HT1080 (cell line): ENCODE measurements at places on chromosomes 3 and 15. TPM values are rescaled to one million over a fixed set of nuclear protein-coding genes. Genes with fewer than 3 reads are reported as not detected.

The TMC3 gene
- total RNA-seq, result not detected in 2 replicates

The SLC9A9 gene
- total RNA-seq, result 1.5 and 2.8 TPM in 2 replicates

The XCR1 gene
- total RNA-seq, result not detected in 2 replicates

The NEO1 gene
- total RNA-seq, result 1.4 and 2.9 TPM in 2 replicates

The CHRNA3 gene
- not detected in 2 replicates for total RNA-seq

The GP5 gene
- total RNA-seq, result not detected in 2 replicates

The SMCO1 gene
- 0.14 TPM in 1 of 2 replicates, not detected in the other for total RNA-seq

The PPP1R14D gene
- total RNA-seq, result not detected in 2 replicates
